ENCODE measurements at places on chromosomes 7 and 10.

DNA sequence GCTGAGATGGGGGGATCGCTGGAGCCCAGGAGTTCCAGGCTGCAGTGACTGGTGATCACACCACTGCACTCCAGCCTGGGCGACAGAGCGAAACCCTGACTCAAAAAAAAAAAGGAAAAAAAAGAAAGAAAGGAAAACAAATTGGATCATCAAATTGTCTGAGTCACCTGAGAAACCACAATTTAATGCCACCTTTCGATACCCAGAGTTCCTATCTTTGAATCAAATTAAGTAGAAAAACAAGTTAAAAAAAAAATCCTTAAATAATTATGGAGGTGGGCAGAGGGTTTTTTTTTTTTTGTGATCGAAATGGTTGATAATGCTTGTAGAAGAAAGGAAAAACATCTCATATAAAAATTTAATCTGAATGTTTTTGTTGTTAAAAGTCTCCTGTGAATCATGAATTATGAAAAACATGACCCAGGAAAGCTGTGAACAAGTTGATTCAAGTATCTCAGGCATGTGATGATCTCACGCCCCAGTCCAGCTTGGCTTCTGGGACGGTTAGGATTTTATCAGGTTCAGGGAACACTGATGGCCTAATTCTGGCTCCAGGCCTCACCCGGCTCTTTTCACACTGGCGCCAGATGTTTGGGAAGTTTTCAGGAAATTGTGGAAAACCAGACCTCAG lies 25.3 kb upstream of the CUX1 start:
- DNase-seq = no peak

- DNase-seq = no peak
Observed at GRCh38 chr7:99244939-99245338, 27.7 kb upstream of the MYH16 start.

DNA sequence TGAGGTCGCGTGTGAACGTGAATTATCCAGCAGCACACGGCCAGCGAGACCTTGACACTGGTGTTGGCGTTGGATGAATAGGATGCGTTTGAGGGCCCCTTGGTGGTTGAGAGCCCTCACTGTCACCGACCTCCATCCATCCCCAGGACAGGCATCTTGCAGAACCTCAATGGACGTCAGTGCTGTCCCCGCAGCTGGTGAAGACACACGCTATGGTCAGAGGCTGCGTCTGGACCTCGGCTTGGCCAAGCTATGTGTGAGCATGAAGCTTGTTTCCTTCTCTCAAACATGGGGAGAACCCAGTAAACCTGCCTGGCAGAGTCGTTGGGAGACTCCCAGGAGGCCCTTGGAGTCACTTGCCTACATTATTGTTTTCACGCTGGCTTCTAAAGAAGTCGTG lies 229.2 kb downstream of the ADARB2 start:
- no peak for DNase-seq

GRCh38 chr10:2280713-2281300 lies 543.5 kb upstream of the ADARB2 start:
- DNase-seq = no peak

- no peak for DNase-seq
Observed at GRCh38 chr7:55162476-55162875, 143.7 kb downstream of the EGFR start.

GRCh38 chr10:34205452-34205851 lies 609.6 kb downstream of the PARD3 start:
- no peak for DNase-seq

DNA sequence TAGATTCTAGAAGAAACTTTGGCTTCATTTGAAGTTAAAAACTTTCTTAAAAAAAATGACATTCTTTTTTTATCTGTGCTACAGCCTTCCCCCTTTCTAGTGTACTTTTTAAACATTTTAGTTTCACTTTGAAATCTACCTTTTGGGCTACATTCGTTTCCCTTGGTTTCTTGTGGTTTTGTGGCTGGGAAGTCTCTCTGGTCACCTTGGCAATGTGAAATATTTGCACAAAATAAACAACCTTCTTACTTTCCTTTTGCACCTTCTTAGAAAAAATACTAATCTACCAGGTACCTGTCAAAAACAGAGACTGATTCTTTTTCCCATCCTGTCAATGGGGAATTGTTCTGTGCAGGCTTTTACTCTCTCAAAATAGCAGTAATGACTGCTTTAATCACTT lies 350.2 kb downstream of the GATA3 start:
- DNase-seq = peak; percentile 26

DNA sequence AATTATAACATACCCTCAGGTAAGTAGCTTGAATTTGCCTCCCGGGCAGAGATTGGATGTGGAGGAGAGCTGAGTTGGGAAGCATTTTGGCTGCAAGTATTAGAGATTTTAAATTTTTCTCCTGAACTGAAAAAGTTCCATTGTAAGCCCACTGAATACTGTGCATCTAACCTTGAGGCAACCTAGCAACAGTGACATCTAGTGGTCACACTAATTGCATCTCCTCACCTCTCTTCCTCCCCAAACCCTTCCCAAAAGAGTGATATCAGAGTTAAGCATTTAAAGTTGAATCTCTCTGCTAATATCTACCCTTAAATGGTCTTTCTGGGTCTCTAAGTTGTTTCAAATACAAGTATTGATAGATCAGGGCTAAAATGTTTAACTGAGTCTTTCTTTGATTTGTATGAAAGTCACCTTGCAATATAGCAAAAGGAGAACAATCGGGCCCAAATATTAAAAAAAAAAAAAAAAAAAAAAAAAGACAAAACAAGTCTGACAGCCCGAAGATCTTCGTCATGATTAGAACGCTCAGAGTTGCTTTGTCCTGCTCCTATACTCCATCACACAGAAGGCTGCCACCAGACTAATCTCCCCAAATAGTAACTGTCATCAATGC lies 40.4 kb upstream of the DLX5 start:
- DNase-seq = peak; percentile 18

GRCh38 chr7:78473021-78473420 lies 674.4 kb downstream of the PHTF2 start:
- DNase-seq = no peak

GRCh38 chr7:1670894-1671593 lies 967 bp downstream of the ELFN1 start:
- DNase-seq = no peak

DNA sequence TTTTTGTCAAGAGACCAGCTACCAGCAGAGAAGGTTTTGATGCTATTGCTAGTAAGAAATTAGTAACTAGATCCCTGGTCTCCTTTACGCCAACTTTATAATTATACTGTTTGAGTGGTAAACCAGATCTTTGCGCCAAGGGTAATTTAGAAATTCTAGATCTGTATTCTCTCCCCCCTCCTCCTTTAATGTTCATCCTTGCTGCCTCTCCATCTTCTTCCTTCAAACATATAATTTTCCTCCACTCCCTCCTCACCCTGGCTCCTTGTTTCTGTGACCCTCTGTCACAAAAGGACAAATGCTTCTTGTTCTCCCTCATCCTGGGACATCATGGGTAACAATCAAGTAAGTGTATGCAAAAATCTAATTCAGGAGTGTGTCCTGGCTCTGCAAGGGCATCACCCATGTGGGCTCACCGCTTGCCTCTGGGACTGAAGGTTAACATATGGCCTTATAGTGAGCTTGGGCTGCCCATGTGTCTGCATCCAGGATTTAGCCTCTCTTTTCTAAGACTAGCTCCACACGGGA lies 121.2 kb downstream of the BAMBI start:
- no peak for DNase-seq

GRCh38 chr7:29328045-29328444 lies 133.5 kb downstream of the CHN2 start:
- DNase-seq = no peak

DNA sequence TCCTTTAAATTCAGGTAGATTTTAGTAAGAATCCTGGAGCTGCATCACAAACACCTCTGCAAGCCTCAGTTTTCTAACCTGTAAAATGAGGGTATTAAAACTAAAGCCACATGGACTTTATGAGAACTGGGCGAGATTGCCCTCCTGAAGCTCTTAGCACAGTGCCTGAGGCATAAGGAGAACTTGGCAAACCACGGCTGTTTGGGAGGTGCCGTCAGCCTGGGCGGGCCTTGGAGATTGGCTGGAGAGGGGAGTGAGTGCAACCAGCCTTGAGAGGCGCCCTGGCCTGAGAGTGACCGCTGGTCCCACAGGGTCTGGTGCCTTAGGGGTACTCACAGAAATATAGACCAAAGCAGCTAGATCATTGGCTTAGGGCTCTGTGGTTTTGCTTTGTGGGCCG lies 5.4 kb upstream of the TNS3 start:
- no peak for DNase-seq

DNA sequence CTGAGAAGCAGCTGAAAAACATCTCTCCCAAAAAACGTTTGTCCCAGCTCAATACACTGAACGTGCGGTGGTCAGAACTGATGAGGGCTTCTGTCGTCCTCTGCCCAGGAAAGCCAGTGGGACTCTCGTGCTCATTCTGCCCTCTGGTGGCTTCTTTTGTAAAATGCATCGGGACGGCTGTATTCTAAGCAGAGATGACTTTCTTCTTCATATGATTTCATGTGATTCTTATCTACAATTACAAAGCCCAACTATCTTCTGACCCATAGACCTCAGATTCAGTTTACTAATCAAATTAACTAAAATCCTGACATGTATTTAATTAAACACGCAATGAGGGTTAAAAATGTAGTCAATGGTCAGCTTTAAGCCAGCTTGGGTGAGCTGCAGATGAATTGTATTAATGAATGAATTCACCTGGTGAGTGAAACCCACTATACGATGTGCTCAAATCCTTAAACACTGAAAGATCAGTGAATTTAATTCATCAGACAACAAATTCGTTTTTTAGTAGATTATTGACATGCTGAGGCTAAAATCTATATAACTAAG lies 117.6 kb upstream of the FAM204A start:
- no peak for DNase-seq

DNA sequence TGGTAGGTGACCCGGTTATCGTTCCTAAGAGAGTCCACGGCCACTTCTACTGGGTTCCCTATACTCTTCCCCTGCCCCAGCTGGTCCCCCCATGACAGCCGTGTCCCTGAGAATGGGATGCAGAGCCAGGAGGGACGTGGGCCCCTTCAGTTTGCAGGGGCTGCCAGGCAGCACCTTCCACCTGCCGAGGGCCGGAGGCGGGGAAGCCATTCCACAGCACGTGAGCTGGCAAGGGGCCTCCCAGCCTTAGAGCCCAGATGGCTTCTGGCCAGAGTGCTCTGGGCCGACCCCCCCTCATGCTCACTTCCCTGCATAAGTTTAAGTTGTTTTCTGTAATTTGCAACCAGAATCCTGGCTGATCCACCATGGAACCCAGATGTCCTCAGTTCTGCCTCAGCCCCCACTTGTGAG lies 39.0 kb downstream of the DIP2C start:
- DNase-seq = no peak

- DNase-seq = no peak
Observed at GRCh38 chr7:74505471-74506324, 52.0 kb downstream of the GTF2IRD1 start.

- DNase-seq = no peak
Observed at GRCh38 chr10:3375505-3375904, 202.9 kb upstream of the PITRM1 start.

GRCh38 chr7:127628445-127628844 lies 10.5 kb upstream of the PAX4 start:
- DNase-seq = no peak

DNA sequence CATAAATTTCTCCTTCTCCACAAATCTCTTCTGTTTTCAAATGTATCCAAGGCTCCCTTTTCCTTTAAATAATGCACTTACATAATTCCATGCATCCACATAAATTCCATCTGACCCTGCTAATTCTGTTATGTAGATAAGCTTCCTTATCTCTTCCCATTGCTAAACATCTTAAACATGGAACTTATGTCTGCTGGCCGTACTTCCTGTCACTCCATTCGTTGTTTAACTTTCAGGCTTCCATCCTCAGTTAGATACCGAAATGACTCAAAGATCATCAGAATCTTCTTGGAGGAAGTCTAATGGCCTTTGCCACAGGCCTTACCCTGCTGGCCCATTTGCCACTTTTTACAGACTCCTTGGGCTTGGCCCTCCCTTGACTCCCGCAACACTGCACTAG lies 330.9 kb downstream of the GFRA1 start:
- no peak for DNase-seq

GRCh38 chr10:133261726-133262325 lies 14.8 kb downstream of the ADAM8 start:
- DNase-seq = no peak

DNA sequence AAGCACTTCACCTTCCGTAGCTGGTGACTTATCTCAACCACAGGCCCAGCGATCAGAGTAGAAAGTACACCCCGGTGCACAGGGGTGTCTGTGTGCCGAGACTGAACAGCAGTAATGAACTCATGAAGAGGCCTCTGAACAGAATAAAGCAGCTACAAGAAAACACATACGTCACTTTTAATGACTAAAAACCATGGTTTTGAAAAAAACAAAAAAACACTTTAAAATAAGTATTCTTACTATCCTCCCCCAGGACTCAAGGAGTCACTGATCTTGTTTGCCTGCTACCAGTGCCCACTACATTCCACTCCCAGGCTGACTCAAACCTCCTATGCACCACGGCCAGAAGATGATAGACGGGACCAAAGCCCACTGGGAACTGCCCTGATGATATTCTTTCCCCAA lies 53.8 kb downstream of the NCAPG2 start:
- DNase-seq = no peak

GRCh38 chr7:156460858-156461627 lies 179.5 kb upstream of the RNF32 start:
- no peak for DNase-seq

- DNase-seq = no peak
Observed at GRCh38 chr7:121244120-121244870, 84.5 kb upstream of the WNT16 start.

- no peak for DNase-seq
Observed at GRCh38 chr7:153457746-153458145, 594.5 kb upstream of the DPP6 start.

DNA sequence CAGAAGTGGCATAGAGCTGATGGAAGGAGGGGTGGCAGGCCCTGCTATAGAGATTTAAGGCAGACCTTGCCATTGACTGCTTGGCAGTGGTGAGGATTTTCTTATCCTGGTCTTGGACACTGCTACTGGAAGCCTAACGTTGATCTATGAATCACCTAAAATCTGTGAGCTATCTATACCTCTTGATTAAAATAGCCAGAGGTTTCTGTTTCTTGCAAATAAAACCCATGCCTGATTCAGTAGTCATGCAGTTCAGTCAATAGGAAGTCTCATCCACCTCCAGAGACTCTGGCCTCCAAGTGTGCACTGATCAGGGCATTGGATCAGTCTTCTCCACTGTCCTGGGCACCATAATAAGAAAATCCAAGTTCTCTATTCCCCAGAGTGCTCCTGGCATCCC lies 286.5 kb downstream of the PTEN start:
- no peak for DNase-seq

- DNase-seq = no peak
Observed at GRCh38 chr7:25151773-25152172, 26.7 kb upstream of the CYCS start.

DNA sequence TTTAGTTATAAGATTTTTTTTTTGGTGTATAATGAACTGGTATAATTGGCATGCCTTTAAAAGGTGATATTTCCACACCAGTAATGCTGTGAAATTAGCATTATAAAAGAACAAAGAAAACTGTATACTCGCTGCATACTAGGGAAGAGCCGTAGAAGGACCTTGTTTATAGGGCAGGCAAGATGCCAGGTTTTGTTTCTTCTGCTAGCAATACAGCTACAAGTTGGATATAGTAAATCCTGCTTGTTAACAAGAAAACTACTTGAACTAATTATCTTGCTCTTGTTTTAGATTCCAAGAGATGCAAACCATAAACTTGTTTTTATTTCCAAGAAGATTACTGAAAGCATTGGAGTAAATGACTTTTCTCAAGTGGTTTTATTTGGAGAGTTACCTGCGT lies 1.9 kb downstream of the DNAH11 start:
- DNase-seq = no peak

GRCh38 chr10:22573820-22574569 lies 140.4 kb downstream of the PIP4K2A start:
- DNase-seq = no peak

All from GM12864 (cell line).